CD4-positive, alpha-beta T cell treated with Interleukin-4 for 4 hours (primary cell): ENCODE measurements at places on chromosomes 5 and 9.
A peak's percentile ranks its signal among the peaks of the same experiment; 100 is the strongest.

- DNase-seq = no peak
Measured at GRCh38 chr9:109176386-109176785, 9.3 kb upstream of the FRRS1L start.

- DNase-seq = no peak
Measured at GRCh38 chr5:170362102-170362501, 27.1 kb downstream of the KCNMB1 start.

DNA sequence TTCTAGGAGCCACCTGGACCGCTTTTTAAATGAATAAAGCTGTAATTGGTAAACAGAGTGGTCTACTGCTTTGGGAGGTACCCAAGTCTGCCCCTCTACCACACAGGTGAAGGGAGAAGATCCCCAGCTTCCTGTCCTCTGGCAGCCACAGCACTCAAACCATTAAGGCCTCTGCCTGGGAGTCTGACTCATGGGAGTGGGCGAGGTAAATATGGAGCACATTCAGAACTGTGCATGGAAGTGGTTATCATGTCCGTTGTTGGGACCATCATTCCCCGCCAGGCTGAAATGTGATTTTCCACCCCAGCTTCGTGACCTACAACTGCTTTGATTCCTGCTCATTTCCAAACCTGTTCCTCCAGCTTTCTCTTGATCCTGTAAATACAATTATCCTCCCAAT lies 59.5 kb upstream of the ALDH1B1 start:
- no peak for DNase-seq

DNA sequence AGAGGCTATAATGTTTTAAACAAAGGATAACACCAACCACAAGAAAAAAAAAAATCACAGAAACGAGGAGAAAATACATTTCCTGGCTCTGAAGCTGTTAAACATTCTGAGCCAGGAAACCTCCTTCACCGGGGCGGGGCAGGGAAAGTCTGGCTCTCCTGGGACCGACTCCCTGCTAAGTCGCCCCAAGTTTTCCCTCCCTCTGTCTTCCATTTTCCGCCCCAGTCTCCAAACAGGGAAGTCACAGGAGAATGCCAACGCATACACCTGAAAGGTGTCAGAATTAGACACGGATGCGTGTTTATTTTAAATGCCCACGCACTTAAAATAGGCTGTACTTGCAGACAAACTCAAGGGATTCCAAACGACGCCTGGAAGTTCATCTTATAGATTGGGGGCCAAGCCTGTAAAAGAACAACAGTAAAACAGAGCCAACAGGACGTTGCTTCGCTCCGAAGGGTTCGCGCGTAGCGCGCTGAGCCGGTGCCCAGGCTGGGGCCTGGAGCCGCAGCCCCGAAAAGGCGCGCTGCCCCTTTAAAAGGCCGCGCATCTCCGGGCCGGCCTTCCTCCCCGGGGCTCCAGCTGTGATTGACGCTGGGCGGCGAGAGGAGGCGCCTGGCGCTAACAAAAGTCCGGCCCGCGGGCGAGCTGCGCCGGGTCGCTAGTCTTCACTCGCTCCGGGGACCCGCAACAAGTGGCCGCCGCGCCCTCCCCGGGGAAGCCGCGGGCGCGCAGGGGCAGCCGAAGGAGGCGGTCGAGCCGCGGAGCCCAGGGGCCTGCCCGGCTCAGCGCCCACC lies at the start of gene FBXL7:
TSS of gene FBXL7 (plus strand) at position 653 of the 797 bp plus-strand sequence.
- no peak for DNase-seq

- DNase-seq = no peak
Measured at GRCh38 chr9:818958-819357, 22.5 kb upstream of the DMRT1 start.

- peak; percentile 42 for DNase-seq
Measured at GRCh38 chr9:78118742-78119473, 87.3 kb upstream of the GNAQ start.

- DNase-seq = no peak
Measured at GRCh38 chr5:172929371-172929838, 29.8 kb upstream of the RPL26L1 start.

GRCh38 chr5:122668552-122668951 lies 106.3 kb upstream of the SNX2 start:
- DNase-seq = no peak

DNA sequence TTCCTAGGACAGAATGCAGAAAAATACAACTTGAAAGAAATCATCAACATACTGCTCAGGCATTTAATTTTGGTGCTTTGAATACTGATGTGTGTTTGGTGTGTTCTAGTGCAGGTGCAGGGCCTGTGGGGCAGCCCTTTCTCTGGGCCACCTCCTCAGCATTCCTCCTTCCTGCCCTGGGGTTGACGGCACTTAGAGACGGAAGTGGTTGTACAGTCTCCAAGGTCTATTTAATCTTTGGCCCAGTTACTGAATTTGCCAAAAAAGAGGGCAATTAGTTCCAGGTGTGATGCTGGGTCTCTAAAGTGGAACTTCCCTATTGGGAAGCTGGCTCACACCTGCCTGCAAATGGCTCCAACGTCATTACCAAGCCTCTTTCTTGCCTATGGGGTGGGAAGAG lies 269.0 kb downstream of the SH3GL2 start:
- DNase-seq = no peak

GRCh38 chr5:133006653-133007052 lies 19.7 kb downstream of the ZCCHC10 start:
- no peak for DNase-seq

DNA sequence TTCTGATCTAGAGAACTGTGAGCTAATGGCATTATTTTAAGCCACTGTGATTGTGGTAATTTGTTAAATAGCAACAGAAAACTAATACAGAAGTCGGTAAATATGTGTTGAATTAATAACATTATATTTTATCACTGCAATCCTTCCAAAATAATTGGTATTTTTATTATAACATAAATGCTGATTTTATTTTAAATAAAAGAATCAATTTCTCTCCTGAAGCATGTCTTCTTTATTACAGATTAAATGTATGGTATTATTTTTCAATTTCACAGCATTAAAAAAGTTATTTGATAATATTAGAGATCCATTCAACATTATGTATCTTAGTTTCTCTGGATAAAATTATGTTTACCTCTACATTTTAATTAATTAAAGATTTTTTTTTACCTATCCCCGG lies 165.5 kb upstream of the EDIL3 start:
- no peak for DNase-seq

DNA sequence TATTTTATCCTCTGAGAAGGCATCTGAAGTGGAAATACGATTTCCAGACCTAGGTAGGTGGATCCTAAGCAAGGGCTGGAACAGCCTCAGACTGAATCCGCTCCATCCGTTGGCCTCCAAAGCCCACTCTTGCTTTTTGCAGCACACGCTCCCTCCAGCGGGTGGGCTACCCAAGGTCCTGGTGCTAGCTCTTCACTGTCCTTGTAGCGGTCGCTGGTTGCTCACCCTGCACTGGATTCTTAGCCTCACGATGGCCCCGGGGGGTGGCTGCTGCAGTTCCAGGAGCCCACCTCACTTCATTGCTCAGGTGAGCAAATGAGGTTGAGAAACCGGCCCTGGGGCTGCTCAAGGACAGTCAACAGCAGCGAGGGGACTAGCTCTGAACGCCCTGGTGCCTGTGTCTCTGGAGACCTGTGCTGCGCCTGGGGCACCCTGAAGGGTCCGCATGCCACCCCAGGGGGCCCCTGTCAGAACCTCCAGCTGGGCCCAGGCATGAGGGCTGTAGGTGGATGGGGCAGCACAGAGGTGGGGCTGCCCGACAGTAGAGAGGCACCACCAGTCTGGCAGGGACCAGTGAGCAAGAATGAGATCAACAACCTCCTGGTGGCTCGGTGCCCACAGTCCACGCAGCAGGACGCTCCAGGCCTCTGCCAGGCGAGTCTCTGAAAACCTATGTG lies 4.3 kb downstream of the MGAT4B start:
- no peak for DNase-seq

DNA sequence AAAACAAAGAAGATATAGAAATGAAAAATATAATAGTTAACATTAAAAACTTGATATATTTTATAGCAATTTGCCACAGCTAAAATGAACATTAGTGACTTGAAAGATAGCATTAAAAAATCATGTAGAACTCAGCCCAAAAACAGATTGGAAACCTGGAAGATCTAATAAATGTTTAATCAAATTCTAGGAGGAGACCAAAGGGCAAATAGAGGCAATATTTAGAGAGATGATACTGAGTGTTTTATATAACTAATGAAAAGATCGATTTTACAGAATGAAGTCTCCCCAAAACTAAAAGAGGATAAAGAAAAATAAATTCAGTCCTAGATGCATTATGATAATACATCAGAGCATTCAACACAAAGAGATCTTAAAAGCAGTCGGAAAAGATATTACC lies 127.0 kb downstream of the CWC27 start:
- DNase-seq = no peak

DNA sequence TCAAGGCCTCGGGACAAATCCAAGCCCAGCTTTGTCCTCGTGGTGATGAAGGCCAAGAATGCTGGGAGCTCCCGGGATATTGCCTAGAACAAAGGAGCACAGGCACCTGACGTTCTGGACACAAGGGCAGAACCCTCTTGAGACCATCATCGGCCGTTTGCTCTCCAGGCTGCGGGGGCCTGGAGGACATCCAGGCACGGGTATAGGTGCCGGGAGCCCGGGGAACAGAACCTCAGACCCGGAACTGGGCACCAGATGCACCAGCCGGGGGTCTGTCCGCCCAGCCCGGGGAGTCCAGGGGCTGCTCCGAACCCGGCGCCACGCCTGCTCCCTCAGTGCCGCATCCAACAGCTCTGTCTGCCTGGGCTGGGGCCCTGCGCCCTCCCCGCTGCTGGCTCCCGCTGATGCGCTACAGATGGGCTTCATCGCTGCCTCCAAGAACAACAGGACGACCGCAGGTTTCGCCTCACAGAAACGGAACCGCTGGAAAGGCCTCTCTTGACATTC lies 88.0 kb downstream of the ADAMTS2 start:
- no peak for DNase-seq

DNA sequence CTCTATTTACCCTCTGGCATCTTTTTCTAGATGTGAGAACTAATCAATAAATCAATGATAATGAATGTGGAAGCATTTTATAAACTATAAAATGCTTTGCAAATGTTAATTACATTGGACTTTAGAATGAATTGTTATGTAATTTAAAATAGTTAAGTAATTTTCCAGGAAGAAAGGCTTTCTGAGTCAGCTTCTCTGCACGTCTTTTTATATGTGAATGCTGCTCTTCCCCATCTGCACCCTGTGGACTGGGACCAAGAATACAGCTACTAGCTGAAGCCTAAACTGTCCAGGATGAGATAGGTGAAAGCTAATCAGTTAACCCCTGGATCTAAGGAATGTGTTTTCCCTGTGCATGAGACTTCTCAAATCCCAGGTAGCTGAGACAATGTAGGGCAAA lies 292.9 kb downstream of the NR3C1 start:
- DNase-seq = no peak

GRCh38 chr5:154862766-154863165 lies 4.3 kb downstream of the CNOT8 start:
- DNase-seq = no peak

GRCh38 chr5:51983161-51983560 lies 599.9 kb downstream of the ISL1 start:
- DNase-seq = no peak

DNA sequence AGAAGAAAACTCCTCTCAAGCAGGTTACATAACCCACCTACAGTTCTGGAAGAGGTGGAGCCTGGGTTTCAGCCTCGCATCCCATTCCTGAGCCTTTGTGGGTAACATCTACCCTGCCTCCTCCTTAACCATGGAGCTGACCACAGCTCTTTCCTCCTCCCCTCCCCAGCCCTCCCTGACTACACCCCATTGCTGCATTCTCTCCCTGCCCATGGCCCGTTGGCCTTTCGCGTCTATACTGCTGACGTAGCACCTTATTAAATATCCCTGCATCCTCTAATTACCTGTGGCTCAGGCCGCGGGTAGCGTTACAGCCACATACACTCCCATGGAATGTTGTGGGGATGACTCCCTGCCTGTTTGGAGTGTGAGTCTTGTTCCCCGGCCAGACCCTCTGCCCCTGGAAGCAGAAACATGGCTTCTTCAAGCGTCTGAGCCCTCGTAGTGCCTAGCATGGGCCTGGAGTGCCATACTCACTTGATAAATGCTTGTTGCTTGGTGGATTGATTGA lies 72.8 kb downstream of the WWC1 start:
- DNase-seq = no peak

GRCh38 chr5:137751869-137752491 lies 2.2 kb downstream of the HNRNPA0 start:
- peak; percentile 44 for DNase-seq

DNA sequence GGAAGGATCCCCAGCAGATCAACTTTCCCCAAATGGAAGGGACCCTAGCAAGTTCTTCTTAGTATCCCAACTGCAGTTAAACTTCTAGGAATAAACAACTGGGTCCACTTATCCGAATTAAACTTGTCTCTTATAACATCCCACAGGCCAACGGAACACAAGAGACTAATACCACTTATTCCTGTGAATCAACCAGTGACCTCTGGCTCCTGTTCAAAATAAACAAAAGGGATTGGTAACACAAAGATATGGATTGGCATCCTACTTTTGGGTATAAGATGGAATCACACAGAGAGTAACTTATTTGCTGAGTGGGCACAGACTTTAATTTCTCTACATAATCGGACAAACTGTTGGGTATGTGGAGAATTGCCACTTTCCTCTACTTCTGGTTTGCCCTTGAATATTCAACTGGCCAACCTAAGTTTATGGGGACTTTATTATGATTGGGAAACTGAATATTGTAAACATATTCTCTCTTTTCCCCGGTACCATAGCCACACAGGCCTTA lies 12.4 kb upstream of the PAIP1 start:
- no peak for DNase-seq
